ENCODE measurements at places on chromosomes 11 and 22.

- no peak for DNase-seq
Measured at GRCh38 chr11:78666675-78667160, 92.1 kb upstream of the NARS2 start.

DNA sequence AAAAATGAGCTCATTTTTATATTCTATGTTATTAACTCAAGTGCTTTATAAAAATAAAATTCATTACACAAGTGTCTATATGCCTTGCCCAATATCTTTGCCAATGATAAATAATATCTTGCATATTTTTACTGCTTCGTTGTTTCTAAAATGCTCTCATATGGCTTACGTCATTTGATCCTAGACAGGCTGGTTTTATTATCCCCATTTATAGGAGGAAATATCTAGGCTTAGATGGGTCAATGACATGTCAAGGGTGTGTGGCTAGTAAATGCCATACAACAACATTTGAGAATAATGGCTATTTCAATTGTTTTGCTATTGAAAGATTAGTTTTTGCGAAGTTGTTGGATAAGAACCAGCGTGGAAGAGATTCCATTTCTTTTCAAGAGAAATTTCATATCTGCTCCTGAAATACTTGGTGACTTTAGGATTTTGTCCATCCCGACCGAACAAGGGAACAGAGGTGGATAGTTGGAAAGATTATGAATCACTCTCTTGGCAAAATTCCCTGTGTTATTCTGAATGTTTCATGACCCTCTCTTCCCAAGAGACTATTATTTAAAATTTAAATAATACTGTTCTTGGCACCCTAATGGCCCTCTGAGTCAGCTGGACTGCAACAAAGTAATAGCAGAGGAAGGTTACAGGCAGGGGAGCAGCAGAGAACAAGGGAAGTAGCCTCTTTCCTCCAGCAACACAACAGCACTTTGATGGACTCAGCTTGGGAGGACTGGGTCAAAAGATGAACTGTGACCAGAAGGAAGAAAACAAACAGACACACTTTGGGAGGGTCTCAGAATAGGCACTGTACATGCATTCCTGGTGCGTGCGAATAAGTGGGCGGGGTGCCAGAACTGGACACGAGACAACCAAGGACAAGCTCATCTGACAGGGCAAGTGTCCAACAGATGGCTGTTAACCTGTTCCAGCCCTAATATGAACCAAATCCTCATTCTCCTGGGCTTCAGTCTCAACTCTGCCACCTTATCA lies 94.5 kb downstream of the ME3 start:
- peak; percentile 22 for DNase-seq

- DNase-seq = no peak
Measured at GRCh38 chr22:35597692-35598395, 19.3 kb downstream of the MB start.

GRCh38 chr22:46373159-46373558 lies 37.6 kb downstream of the TRMU start:
- DNase-seq = no peak

GRCh38 chr11:69299023-69299461 lies 5.1 kb downstream of the MYEOV start:
- DNase-seq = no peak

DNA sequence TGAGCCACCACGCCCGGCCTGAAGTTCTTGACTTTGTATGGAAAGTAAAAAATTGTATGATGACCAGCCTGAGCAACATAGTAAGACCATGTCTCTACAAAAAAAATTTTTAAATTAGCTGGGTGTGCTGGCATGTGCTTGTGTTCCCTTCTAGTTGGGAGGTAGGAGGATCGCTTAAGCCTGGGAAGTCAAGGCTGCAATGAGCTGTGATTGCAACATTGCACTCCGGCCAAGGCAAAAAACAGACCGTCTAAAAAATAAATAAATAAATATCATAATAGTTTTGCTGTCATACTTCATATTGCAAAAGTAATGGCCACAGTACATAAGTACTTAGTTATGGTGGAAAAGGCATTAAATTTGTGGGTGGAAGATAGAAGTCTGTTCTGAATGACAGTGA lies 3.4 kb downstream of the AGBL2 start:
- no peak for DNase-seq

DNA sequence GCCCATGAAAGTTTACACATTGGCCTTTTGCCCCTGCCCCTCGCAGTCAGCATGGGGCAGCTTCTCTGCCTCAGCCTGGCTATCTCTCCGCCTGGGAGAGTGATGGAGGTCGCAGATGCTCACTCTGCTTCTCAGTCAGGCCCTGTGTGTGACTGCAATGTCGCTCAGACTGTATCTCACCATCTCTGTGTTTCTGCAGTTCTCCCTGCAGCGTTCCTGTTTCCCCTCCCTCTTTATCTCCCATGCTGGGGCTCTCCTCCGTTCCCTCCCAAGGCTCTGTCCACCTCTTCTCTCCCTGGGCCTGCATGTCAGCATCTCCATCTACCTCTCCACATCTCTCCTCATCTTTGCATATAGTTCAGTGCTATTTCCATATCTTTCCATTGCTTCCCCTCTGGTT lies 38.1 kb downstream of the SLC22A12 start:
- no peak for DNase-seq

- no peak for DNase-seq
Measured at GRCh38 chr22:18157714-18158028, 7.7 kb downstream of the USP18 start.

GRCh38 chr22:47215851-47216250 lies 453.4 kb downstream of the TBC1D22A start:
- DNase-seq = no peak

GRCh38 chr11:61092908-61093763 lies 9.2 kb upstream of the CD5 start:
- no peak for DNase-seq

- no peak for DNase-seq
Measured at GRCh38 chr22:46119729-46120419, 30.5 kb upstream of the PPARA start.

GRCh38 chr11:83687787-83688186 lies 401.6 kb upstream of the CCDC90B start:
- no peak for DNase-seq

DNA sequence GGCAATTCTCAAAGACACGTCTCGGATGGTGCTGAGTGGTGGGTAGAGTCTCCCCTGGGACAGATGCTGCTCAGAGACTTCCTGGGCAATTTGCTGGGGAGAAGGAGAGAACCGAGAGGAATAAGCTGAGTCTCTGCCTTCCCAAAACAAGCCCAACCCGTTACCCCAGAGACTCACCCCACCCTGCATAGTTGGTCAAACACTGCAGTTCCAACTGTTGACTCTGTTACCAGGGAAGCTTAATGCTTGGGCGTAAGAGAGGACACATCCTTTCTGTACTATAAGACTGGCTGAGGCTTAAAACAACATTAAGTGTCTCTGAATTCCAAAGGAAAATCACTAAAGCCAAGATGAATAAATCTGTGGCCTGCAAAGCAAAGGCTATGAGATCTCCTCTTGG lies 68.1 kb downstream of the CCDC81 start:
- DNase-seq = no peak

- no peak for DNase-seq
Measured at GRCh38 chr22:40818192-40818746, 877 bp downstream of the SLC25A17 start.

DNA sequence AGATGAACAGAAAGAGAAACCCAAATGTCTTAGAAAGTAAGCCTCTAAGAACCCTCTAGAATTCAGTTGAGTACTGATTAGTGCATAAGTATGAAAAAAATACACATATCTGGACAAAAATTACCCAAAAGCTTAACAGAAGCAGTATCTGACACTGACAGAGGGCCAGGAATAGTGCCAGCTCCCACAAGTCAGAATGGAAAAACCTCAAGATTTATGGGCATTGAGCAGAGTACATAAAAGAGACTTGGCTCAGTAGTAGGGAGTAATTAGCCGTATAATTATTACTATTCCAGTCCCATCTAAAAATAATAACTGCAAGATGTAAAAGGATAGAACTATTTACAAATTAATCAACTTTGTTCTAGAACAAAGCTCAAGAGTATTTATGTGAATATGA lies 834.5 kb downstream of the FAM181B start:
- DNase-seq = no peak

- DNase-seq = no peak
Measured at GRCh38 chr11:36346562-36347383, 50.7 kb downstream of the PRR5L start.

DNA sequence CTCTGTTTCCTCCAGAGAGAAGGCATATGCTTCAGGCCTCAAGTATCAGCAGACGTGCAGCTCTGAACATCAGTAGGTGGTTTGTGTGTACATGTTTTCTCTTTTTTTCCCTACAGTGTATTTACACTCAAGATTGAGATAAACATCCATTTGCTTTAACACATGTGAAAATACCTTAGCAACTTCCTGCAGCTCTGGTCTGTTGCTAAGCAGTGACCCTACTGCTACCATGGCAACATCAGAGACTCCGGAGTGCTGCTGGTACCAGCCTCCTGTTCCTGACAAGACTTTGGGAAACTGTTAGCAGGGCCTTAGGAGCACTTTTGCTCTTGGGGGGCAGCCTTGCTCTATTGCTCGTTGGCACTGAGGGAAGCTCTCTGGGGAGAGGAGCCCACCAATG lies 221.2 kb upstream of the PLET1 start:
- no peak for DNase-seq

DNA sequence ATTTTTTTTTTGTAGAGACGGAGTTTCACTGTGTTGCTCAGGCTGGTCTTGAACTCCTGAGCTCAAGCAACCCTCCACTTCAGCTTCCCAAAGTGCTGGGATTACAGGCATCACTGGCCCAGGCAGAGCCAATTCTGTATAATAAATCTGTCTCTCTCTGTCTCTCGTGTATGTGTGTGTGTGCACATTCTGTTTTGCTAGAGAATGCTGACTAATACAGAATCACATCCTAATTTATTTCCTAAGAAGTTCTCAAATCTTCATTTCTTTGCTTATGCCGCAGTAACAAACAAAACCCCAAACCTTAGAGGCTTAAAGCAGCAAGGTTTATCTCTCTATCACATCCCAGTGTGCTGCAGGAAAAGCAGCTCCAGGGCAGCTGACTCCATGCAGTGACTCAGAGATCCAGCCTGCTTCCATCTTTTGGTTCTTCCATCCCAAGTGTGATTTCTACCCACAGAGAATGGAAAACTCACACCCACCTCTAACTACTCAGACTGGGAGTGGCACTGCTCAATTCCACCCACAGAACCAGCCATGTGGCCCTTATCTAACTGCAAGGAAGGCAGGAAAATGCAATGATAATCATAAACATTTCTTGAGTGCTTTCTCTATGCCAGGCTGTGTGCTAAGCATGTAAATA lies 35.1 kb upstream of the LRRC10B start:
- no peak for DNase-seq

DNA sequence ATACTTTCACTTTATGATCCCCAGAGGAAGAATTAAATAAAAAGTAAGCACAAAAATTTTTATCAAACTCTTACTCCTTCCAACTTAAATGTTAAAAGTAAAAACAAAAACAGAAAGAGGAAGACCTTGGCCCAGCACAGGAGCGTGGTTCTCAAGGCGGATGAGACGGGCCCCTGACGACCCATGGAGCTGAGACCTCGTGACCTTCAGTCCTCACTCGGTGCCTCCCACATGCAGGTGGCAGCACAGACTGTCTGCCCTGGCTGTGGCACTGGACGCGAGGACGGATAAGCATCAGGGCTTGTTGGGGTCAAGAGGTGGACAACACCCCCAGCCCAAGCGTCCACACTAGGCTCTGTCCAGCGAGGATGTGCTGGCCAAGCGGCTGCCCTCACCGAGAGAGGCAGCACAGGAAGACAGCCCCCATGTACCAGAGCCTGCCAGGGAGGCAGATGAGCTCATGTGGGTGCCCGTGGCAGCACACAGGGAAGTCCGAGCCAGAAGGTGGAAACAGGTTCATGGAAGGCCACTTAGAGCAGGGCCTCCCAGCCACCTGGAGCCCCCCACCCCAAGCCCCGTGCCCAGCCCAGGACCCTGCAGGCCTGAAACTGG lies 1389.8 kb downstream of the TBC1D22A start:
- DNase-seq = no peak

DNA sequence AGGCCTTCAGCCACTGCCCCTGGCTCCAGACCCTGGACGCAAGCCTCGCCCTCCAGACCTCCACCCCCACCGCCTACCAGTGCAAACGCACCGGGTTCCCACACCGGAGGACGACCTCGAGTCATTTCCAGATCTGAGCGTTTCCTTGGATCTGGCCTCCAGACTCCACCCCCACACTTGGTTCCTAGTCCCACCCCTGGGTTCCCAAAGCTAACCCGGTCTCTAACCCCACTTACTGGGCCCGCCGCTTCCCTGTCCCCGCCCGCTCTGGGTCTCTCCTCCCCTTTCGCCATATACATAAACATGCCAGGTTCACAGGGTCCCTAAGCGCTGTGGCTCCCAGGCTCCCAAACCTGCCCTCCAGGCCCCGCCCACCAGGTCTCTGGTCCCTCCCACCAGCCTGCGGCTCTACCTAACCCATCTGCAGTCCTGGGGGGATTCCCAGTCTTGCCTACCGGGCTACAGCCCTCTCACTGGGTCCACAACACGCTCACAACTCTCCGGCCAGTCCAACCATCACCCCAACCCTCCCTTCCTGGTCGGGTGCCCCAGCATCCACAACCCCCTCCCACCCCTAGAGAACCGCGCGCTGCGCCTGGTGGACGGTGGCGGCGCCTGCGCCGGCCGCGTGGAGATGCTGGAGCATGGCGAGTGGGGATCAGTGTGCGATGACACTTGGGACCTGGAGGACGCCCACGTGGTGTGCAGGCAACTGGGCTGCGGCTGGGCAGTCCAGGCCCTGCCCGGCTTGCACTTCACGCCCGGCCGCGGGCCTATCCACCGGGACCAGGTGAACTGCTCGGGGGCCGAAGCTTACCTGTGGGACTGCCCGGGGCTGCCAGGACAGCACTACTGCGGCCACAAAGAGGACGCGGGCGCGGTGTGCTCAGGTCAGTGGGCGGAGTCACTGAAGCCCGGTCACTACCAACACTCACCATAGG lies 36.7 kb downstream of the CD6 start:
- DNase-seq = no peak

DNA sequence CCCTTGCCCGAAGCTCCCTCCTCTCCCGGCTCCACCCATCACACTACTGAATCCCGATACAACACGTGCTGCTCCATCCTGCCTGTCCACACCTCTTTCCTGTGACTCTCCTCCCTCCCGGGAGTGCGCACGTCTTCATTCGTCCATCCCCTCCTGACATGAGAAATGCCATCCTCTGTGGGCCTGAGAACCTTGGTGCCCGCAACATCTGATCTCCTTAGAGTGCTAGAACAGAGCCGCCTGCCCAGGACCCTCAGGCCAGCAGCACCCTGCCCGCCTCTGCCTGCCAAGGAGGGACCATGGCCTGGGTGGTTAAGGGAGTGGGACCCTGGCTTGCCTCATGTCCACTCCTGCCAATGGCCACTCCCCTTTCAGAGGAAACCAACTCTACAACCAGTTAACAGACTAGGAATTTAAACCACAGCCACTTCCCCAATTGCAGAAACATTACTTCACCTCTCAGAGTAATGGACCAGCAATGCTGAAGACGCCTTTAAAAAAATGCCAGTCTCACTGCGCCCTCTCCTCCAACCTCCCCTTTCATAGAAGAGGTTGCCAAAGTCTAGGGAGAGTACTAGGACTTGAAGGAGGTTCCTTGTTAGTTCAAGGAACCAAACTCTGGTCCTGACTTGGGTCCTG lies 466.3 kb downstream of the OPCML start:
- no peak for DNase-seq

- no peak for DNase-seq
Measured at GRCh38 chr22:46588279-46589140, 31.7 kb upstream of the GRAMD4 start.

GRCh38 chr11:561148-562003 lies 606 bp downstream of the RASSF7 start:
- DNase-seq = no peak

GRCh38 chr22:21624120-21624879 lies 5.5 kb downstream of the YDJC start:
- no peak for DNase-seq

GRCh38 chr11:110019675-110020074 lies 73.5 kb upstream of the ZC3H12C start:
- DNase-seq = no peak

Data from T1000 (cell line).